ENCODE measurements at places on chromosomes 1 and 21.

GRCh38 chr1:23628951-23629387 is 62.6 kb upstream of the RPL11 start:
- no peak for DNase-seq

DNA sequence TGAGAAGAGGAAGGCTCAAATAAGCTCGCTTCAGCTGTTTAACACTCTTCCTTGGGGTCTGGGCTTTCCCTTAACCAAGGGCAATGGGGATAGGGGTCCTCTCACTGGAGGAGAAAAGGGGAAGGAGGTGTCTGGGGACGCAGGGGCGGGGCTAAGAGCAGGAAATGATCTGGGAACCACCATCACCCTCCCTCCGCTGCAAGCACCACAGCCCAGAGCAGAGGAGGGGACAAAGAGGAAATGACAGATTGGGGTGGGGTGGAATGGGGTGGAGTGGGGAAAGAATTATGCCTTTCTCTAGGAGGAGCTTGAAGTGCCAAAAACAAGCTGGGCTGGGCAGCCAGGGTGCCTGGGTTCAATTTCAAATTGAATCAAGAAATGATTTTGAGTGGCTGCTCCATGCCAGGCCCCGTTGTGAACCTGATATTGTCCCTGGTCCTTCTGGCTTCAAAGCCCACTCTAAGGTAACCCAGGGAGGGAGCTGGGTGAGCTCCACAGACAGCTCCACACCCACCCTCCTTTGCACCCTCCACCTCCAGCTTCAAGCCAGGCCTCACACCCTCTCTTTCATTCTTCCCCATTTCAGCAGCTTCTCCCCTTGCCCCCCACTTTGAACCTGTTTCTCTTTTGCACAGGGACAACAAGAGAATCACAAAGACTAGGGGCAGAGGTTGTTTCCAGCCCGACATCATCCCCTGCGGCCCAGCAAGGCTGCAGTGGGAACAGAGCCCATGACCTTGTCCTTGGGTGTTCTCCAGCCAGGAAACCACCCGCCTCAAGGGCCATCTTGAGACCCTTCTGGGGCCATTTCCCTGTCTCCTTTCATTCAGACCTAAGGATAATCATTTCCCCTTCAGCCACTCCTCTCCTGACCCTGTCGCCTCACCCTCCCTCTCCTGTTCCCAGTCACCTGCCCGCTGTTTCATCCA is 1.1 kb downstream of the ARHGAP30 start:
- no peak for DNase-seq

DNA sequence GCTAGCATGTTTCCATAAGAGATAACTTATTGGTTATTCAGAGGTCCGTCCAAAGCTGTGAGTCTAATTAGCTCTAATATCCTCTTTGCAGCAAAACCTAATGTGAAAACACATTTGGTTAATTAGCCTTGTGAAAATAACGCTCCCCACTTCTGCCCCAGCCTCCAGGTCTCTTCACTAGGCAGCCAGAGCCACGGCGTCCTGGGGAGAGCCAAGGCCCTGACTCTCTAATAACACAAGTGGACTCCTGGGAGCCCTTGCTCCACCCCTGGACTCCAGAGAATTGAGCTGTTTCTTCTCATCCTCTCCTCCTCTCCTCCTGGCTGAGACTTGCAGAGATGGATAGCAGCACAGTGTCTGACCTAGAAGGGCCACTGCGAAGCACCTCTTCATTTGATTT is 78.8 kb downstream of the CCDC185 start:
- DNase-seq, result no peak

DNA sequence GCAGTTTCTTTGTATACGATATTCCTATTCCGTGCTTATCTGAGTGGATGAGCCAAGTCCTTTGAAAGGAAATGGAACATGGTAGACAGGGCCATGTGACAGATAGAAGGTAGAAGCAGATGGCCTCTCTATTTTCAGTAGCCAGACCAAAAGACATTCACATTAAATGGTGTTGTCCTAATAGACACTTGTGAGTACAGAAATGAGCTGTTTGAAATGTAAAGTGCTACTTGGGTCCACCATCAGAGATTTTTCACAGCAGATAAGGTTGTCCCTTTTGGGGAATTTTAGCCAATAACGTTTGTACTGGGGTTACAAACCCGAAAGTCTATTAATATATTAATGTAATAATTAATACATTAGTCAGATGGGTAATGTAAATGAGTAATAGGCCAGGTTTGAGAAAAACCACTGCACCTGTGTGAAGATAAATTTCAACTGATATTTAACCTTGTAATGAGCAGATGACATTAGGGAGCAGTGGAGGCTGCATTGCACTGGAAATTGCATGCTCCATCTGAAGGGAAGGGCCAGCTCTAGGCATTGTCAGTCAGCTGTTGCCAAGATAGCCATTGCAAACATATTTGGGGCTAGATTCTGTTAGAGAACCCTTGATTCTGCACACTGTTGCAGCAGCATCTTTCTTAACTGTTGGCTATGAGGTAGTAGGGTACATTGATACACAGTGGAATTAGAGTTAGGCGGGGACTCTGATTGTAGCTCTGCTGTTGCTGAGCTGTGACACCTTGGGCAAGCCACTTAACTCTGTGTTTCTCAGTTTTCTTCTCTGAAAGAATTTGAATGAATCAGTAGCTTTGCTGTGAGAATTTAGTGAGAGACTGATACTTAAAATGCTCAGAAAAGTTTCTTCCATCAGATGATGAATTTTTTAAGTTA is 43.8 kb downstream of the FGGY start:
- DNase-seq, result no peak

Measured in DMS53 (cell line).